ENCODE measurements at places on chromosomes 13 and 19.
A peak's percentile ranks its signal among the peaks of the same experiment; 100 is the strongest.

DNA sequence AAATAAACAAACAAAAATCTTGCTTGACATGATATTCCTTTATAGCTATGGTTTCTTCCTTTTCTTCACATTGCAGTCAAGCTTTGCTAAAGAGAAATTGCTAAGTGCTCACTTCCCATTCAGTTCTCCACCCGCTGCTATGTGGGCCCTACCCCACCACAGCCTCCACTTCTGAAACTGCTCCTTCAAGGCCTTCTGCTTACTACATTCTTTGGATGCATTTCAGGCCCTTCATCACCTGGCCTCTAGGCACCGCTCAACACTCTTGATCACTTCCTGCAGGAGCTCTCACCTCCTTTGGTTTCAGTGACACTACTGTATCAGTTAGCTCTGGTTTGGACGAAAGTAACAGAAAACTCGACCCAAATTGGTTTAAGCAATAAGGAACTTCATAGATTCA, 72.4 kb downstream of the KLF5 start:
- no peak overlapping the region for H3K4me3 ChIP-seq
- no peaks in the 10 kb centered on the region for H3K4me1 ChIP-seq
- H3K27ac ChIP-seq, result no peak overlapping the region
- H3K27me3 ChIP-seq, result no peaks in the 10 kb centered on the region

DNA sequence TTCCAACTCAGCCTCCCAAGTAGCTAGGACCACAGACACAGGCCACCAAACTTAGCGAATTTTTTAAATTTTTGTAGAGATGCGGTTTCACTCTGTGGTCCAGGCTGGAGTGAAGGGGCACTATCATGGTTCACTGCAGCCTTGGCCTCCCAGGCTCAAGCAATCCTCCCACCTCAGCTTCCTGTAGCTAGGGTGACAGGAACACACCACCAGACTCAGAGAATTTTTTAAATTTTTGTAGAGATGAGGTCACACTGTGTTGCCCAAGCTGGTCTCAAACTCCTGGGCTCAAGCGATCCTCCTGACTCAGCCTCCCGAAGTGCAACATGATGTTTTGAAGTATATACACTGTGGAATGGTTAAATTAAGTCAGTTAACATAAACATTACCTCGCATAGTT, 263.6 kb downstream of the OXGR1 start:
- H3K36me3 ChIP-seq, result no peaks in the 10 kb centered on the region
- DNase-seq, result no peak
- no peak overlapping the region for H3K27ac ChIP-seq
- no peaks in the 10 kb centered on the region for H3K4me1 ChIP-seq

DNA sequence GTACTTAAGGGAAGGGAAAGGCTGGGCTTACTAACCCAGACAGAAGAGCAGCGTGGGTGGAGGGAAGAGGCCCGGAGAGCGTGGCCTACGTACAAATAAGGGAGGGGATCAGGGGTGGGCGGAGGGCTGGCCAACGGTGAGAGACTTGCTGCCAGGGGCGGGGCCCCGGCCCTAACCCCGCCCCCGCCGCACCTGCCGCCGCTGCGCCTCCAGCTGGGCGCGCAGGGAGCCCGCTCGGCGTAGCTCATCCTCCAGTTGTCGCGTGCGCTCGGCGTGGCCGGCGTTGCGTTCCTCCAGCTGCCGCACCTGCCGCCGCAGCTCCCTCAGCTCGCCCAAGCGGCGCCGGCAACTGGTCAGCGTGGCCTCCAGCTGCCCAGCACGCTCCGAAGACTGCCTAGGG, 5.7 kb downstream of the HOOK2 start:
- H3K4me3 ChIP-seq, result peak overlapping the region; percentile 42
- peaks cover 13% of the 10 kb centered on the region for H3K4me1 ChIP-seq
- H3K36me3 ChIP-seq, result peaks cover 27% of the 10 kb centered on the region

DNA sequence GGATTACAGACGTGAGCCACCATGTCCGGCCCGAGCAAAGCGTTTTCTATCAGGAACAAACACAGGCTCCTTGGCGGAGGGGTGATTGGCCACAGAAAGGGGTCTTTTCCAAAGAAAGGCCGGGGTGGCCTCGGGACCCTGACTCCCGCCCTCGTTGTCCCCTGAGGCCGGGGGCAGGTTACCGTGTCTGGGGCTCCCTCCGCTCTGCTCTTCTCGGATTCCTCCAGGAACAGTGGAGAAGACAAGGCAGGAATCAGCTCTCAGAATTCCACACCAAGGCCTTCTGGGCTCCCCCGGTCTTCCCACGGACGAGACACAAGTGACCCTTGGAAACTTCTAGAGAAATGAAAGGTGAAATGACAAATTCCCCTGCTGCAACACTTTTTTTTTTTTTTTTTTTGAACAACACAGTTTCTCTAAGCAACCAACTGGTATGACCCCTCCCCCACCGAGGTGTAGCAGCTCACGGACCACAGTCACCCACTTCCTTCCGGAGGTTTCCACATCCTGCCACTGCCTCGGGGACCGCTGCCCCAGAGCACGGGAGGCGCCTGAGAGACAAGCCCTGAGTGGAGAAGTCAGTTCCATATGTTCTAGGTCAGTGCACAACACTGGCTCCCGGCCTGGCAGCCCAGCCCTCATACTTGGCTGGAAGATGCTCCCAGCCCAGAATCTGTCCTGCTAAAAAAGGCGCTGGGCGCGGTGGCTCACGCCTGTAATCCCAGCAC, 11.0 kb downstream of the MOB3A start:
- no peak for DNase-seq

- 0 out of 2 replicates have a peak, but pooled peaks cover 2% of the 10 kb centered on the region for H3K4me1 ChIP-seq
- H3K4me3 ChIP-seq, result no peak overlapping the region
- H3K27me3 ChIP-seq, result no peaks in the 10 kb centered on the region
- H3K36me3 ChIP-seq, result no peaks in the 10 kb centered on the region
- no peak for DNase-seq
Measured at GRCh38 chr13:105972811-105973590, 562.5 kb downstream of the EFNB2 start.

- H3K4me1 ChIP-seq, result no peaks in the 10 kb centered on the region
- peak; percentile 45 for DNase-seq
- peaks cover 31% of the 10 kb centered on the region for H3K27me3 ChIP-seq
- no peaks in the 10 kb centered on the region for H3K36me3 ChIP-seq
- peak overlapping the region; percentile 79 for H3K4me3 ChIP-seq
Measured at GRCh38 chr13:83878691-83879430, 3.4 kb downstream of the SLITRK1 start.

Measured in H1 (cell line).